ENCODE measurements at places on chromosomes 7 and 10.

GRCh38 chr10:99784016-99784726 lies 1.7 kb downstream of the ABCC2 start:
- DNase-seq: no peak

DNA sequence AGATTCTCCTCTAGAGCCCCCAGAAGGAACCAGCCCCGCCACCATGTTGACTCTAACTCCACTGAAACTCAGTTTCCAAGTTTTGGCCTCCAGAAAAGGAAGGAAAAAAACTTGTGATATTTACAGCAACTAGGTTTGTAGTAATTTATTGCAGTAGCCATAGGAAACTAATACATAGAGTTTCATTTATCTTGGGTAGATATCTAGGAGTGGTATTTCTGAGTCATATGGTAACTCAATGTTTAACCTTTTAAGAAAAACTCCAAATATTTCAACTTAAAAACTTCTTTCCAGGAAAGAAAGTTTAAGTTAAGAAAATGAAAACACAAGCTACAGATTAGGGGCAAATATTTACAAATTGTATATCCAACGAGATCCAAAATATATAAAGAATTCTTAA lies 576.7 kb downstream of the KCNMA1 start:
- DNase-seq: no peak

GRCh38 chr10:29124864-29125263 lies 164.0 kb upstream of the LYZL1 start:
- no peak for DNase-seq

- DNase-seq: no peak
These were observed 188.6 kb downstream of the DIP2C start for GRCh38 chr10:500876-501275.

- no peak for DNase-seq
These were observed 87.1 kb downstream of the HECW1 start for GRCh38 chr7:43199371-43200160.

- no peak for DNase-seq
These were observed 24.9 kb downstream of the EPDR1 start for GRCh38 chr7:37945336-37945735.

- no peak for DNase-seq
These were observed 1.3 kb upstream of the MINPP1 start for GRCh38 chr10:87503401-87503800.

- no peak for DNase-seq
These were observed 205.5 kb upstream of the SEMA3D start for GRCh38 chr7:85392326-85392725.

DNA sequence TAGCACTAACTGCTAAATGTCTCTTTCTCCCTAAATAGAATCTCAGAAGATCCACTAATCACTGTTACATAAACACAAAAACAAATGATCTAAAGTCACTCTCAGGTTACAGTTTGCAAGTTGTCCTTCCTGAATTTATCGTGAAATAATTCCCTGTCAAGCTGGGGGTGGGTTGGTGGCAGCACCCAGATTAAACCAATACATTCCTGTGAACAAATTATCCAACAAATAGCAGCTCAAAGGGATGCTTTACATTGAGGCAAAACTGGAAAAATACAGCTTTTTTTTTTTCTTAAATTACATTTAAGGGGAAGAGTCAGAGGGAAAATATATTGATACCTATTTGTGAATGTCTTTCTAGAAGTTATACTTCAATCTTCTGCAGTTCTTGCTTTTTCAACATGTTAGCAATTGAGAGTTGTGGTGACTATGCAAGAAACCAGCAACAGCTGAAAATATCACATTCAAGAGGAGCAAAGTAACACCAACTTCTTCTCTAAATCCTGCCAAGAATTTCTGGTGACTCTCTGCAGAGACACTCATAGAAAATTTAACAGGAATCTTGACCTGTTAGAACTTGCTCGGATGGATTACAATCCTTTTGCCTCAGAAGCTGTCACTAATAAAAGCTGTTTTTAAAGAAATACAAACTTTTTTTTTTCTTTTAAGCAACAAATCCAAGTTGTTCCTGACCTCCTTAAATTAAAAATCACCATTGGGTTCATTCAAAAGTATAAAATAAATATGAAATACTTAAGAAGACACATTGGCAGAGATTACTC lies 18.9 kb downstream of the LMOD2 start:
- DNase-seq: no peak

DNA sequence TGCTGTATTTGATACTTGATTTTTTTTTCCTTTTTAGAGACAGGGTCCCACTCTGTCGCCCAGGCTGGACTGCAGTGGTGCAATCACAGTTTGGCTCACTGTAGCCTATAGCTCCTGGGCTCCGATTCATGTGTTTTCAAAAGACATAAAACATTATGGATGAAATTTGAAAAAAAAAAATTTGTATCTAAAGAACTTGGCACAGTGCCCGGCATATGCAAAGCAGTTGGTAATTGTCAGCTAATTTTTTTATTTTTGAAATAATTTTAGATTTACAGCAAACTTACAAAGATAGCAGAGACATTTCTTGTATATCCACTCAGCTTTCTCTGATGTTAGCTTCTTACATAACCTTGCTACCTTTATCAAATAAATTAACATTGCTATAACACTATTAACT lies 20.3 kb upstream of the SAMD8 start:
- no peak for DNase-seq

- no peak for DNase-seq
These were observed 7.1 kb upstream of the ZNF117 start for GRCh38 chr7:64997927-64998391.

DNA sequence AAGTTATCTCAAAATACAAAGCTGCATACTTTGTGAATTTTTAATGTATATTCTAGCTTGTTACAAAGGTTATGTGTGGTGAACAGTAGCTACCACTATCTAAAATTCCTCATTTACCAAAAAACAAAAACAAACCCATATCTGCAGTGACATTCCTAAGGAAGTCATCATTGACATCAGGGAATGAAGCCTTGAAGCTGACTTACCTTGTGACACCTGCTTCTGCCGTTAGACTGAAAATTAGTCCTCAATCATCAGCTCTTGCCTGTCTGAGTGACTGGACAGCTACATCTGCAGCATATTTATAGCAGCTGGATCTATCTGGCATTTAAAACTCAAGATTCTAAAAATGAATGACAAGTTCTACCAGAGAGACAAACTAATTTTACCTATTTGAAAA lies 43.2 kb downstream of the COBL start:
- no peak for DNase-seq

- no peak for DNase-seq
These were observed 1.6 kb upstream of the NKX2-3 start for GRCh38 chr10:99531026-99531695.

DNA sequence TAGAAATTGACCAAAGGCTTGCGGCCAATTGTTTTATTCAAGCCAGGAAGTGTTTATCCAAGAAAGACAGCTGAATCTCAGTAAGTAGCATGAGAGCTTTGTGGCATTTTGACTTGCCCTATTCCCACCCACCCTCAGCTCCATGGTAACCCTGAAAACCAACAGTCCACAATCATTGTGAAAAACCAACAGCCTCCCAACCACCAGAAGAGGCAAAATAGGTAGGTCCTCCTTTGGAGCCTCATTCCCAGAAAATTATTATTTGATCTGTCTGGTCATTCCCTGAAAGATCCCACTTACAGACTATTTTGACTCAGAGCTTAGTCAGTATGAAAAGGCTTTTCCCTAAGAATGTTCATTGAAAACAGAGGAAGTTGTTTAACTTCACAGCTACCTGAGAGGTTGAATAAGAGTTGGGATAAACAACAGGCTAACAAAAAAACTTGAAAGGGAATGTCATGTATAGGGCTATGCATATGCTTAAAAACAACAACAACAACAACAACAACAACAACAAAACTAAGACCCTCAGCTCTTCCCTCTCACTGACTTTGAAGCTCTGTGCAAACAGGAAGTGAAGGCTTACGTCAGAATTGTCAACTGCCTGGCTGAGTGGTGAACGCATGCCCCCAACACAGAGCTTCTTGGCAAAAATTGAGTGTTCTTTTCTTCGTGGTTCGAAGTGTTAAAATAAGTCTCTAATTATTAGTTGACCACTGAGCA lies 11.2 kb downstream of the KPNA7 start:
- DNase-seq: no peak

DNA sequence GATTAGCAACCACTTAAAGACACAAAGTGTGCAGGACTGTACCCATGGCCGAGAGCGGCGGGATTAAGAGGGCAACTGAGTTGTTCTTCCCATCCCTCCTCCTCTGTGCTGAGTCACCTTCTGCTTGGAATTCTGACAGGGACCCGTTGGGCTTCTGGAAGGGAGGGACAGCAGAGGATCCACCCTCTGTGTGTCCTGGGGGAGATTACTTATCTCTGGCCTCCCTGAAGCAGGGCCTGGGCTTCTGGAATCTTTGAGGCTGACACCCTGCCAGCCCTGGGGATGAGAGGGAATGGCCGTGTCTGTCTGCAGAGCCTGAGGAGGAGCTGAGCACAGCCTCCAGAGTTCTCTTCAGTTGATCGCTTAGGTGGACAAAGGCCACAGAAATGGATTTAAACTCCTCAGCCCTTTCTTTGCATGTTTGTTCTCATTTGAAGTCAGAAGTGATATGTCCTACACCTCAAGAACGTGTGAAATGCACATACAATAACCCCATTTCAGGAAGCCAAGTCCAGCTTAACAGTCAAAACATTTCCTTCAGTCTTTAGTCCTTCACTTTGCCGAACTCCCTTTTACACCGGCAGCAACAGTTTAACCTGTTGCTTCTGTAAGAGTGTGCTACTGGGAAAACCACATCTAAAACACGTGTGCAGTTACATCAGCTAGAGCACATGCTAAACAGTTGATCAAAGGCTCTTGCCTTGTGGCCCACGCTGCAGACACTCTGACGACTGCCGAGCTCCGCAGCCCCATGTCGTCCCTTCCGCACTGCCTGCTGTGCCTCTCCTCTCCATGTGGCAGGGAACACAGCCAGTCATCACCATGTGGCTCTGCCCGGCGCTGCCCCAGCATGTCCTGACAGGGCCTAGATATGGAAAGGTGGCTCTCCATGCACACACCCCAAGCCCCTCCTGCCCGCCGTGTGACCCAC lies 55.7 kb downstream of the IKZF1 start:
- no peak for DNase-seq
